ENCODE measurements at places on chromosomes 1 and 21.

DNA sequence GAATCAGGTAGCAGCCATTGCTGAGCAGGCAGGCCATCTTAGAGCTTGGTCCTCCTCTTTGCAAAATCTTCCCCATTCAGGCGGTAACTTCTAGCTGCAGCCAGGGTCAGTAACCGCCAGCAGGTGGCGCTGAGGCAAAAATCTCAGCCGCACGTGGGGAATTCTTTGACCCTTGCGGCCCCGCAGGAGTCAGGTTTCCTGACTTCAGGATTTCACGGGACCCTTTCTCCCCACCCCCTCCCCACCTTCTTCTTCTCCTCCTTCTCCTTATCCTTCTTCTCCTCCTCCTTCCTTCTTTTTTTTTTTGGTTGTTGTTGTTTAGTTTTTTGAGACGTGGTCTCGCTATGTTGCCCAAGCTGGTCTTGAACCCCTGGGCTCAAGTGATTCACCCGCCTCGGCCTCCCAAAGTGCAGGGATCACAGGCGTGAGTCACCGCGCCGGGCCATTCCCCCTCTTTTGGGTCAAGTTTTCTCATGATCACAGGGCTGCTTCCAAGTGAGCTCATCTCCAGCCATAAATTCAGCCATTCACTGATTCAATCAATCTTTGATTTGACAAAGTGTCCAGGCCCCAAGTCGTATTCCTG lies 33.4 kb upstream of the TENT5B start:
- peak; percentile 17 for DNase-seq

DNA sequence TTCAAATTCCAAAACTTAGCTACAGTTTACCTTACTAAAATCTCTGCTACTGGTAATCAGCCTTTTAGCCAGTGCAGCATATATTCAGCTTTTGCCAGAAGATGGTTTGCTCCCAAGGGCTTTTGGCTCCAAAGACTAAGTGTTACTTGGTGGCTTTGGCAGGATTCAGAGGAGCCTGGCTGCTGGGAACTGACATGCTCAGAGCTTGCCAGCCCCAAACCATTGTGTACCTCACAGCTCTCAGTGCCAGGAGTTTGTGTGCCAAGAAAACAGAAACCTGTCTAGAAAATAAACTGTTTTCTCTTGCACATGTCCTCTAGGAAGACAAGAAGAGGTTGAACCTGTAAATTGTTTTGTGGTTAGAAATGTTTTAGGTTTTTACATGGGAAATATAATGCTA lies 315.9 kb downstream of the ST6GALNAC3 start:
- no peak for DNase-seq

DNA sequence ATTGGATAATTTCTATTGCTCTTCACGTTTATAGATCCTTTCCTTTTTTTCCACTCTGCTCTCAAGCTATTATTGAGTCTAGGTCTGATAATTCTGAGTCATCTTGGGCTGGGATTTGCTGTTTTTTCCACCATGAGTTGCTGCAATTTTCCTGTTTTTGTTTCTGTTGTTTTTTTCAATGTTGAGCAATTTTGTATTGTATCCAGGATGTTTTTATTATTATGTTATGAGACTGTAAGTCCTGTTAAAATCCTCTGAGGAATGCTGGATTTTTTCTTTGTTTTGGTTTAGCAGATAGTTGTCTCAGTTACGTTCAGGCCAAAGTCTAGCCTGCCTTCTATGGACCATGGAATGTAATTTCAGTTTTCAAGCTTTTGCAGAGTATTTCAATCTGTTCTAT lies 13.0 kb upstream of the SLC35A3 start:
- no peak for DNase-seq

- DNase-seq, result no peak
These were observed 7.2 kb upstream of the HHAT start for GRCh38 chr1:210321552-210321951.

GRCh38 chr1:8510041-8510823 lies 192.3 kb downstream of the SLC45A1 start:
- no peak for DNase-seq

GRCh38 chr1:163421701-163422100 lies 99.9 kb downstream of the NUF2 start:
- DNase-seq, result no peak

GRCh38 chr1:113917400-113918082 lies 11.6 kb upstream of the HIPK1 start:
- DNase-seq, result no peak

DNA sequence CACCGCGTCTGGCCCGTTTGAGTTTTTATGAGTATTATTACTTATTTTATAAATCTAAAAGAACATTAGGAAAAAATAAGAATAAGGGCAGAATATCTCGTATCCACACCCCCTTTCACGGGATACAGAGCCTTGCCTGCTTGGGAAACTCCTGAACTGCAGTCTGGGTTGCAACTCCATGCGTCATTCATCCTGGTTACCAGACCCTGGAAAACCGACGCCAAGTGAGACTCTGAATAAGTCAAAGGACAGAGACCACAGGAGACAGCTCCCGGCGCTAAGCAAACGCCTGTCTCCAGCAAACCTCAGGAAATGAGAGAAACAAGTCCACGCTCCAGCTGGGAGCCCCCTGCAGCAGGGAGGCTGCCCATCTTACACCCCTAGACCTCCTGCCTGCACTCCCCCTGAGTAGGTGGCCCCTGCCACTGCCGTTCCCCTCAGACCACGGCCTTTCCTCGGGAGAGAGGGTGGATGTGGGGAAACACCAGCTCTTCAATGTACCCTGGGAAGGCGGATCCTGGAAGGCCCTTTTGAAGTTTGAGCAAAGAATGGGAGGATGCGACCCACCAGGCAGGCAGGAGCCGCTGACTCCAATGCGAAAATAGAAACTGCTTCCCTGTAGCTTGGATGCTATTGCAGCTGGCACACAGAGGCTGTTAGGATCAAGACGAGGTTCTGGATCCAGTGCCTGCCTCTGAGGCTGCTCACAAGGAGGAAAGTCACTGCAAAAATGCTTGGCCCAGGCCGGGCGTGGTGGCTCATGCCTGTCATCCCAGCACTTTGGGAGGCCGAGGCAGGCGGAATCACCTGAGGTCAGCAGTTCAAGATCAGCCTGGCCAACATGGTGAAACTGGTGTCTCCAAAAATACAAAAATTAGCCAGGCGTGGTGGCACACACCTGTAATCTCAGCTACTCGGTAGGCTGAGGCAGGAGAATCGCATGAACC lies 37.7 kb upstream of the GPR157 start:
- no peak for DNase-seq

DNA sequence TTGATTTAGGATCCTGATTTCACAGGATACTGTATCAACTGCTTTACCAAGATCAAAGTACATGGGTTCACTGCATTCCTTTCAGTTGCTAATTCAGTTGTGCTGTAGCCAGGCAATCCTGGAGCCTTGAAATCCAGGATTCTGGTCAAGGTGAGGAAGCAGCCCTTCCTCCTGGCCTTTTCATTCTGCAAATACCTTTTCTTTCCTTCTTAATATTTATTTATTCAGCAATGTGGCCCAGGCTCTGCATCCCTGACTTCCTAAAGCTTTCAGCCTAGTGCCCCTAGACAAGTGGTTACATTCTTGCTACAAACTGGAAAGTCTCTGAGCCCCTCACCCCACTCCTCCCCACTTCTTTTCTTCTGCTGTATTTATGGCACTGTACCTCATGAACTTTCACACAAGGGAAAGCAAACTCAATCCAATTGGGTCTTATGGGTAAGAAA lies 16.2 kb downstream of the LRRC8D start:
- no peak for DNase-seq

GRCh38 chr1:203771901-203772301 lies 6.9 kb downstream of the LAX1 start:
- no peak for DNase-seq

DNA sequence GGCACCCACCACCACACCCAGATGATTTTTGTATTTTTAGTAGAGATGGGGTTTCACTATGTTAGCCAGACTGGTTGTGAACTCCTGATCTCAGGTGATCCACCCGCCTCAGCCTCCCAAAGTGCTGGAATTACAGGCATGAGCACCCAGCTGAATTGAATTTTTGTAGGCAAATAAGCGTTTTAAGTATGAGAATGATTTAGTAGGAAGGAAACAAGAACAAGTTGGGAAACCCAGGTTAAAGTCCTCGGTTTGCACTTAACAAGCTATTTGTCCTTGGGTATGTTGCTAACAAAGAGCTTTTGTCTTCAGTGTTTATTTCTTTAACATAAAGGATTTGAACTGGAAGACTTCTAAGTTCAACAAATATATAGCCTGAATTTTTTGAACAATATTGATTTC lies 23.9 kb downstream of the BTF3L4 start:
- no peak for DNase-seq

- no peak for DNase-seq
These were observed 1.4 kb downstream of the BCL10 start for GRCh38 chr1:85274969-85275453.

- DNase-seq, result no peak
These were observed 10.4 kb downstream of the SKI start for GRCh38 chr1:2238361-2239012.

DNA sequence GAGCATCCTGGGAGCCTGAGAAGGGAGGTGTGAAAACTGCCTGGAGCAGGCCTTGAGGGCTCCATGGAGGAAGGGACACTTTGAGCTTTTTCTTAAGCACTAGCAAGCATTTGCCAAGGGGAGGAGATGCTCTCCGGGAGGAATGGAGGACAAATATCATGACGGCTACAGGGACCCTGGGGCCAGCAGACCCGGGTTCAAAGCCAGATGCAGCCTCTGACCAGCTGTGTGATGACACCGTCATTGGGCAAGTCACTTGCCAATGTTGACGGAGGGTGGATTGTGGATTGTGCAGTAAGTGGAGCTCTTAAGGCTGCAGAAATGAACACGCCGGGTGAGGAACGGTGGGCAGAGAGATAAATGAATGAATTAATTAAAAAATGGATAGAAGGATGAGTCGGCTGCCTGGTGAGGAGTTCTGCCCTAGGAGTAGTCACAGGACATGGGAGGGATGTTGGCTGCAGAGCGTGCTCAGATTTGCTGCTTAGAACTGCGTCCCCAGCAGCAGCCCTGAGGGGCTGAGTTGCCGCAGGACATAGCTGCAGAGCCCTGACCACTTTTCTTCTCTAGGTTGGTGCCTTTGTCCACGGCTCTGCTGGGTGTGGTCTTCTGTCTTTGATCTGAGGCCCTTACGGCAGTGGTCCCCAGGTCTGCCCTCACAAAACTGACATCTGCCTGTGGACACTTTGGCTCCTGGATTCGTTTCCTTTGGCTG lies 507.6 kb downstream of the NPHP4 start:
- DNase-seq, result no peak

DNA sequence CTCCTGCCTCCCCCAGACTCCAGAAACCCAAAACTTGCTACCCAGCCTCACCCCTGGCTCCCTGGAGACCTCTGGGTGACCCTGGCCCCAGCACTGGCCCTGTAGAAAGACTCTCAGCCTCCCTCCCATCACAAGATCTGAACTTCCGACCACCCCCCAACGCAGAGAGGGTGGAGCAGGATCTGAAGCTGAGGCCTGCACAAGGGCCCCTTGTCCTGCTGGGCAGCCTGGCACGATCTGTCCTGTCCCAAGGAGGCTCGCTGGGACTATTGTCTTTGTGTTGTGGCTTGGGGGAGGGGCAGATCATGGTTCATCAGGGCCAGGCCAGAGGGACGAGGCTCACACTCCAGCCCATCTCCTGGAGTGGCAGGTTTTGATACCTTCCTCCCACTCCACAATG lies 20.0 kb downstream of the PHLDA3 start:
- DNase-seq, result no peak

GRCh38 chr1:941015-941587 lies 17.4 kb downstream of the SAMD11 start:
- DNase-seq, result no peak

DNA sequence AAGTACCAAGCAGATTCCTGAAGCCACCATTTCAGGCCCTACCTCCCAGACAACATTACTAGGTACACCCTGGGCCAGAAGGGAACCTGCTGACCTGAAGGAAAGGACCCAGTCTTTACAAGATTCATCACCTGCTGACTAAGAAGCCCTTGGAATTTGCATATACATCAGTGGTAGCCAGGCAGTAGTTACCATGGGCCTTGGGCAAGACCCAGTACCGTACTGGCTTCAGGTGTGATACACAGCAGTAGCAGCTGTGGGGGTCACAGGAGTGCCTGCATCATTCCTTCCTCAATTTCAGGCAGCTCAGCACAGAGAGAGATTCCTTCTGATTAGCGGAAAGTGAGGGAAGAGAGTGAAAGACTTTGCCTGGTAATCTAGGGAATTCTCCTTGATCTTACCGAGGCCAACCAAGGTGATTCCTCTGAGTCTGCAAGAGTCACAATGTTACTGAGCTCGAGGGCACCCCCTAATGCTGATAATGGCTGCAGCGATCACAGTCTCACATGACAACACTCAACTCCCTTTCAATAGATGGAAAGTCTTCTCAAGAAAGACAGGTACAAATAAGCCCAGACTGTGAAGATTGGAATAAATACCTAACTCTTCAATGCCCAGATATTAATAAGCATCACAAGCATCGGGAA lies 22.0 kb upstream of the UHMK1 start:
- DNase-seq, result no peak

- no peak for DNase-seq
These were observed 111.7 kb upstream of the IRF2BP2 start for GRCh38 chr1:234721476-234722269.

- DNase-seq, result no peak
These were observed at the start of gene TFAP2E for GRCh38 chr1:35573198-35574124. TFAP2E (plus strand) TSS chr1:35573314; CDS start chr1:35573578, 264 bp downstream.

- peak; percentile 88 for DNase-seq
These were observed 1.4 kb upstream of the PTPRF start for GRCh38 chr1:43529206-43529731.

GRCh38 chr1:81477710-81478109 lies 323.0 kb upstream of the ADGRL2 start:
- no peak for DNase-seq

DNA sequence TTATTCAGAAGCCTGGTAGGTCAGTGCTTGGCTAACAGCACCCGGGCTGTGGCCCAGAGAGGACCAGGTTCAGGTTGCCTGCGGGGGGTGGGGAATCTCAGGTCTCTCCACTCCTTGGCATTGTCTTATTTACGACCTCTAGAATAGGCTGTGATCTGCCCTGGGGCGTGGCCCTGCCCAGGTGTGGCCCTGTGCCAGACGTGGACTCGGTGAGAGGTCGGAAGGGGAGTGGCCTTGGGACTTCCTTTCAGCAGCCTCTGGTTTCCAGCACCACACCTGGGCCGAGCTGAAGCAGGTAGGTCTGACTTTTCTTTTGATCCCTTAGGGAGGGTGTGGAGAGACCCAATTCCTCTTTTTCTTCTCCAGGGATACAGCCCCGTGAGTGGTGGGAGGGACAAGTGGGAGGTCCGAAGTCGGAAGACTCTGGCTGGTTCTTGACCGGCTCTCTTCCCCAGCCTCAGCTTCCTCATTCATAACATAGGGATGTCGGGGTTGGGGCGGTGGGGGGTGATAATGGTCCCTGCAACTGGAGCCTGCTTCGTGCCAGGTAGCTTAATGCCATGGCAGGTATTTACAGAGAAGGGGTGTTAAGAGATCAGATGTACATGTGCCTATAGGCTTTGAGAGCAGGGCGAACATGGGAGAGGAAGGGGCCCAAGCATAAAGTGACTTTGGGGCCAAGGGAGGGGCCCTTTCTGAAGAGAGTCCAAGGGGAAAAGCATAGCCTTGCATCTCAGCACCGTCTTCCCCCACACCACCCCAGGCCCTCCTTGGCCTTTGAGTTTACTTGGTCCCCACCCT lies 16.5 kb downstream of the ACOT11 start:
- no peak for DNase-seq
